Activated T-cell treated with anti-CD3 and anti-CD28 coated beads for 24 hours (primary cell): ENCODE measurements at places on chromosomes 1 and 21.
A peak's percentile ranks its signal among the peaks of the same experiment; 100 is the strongest.

- DNase-seq, result no peak
Observed at GRCh38 chr1:181119093-181119989, 30.8 kb downstream of the IER5 start.

DNA sequence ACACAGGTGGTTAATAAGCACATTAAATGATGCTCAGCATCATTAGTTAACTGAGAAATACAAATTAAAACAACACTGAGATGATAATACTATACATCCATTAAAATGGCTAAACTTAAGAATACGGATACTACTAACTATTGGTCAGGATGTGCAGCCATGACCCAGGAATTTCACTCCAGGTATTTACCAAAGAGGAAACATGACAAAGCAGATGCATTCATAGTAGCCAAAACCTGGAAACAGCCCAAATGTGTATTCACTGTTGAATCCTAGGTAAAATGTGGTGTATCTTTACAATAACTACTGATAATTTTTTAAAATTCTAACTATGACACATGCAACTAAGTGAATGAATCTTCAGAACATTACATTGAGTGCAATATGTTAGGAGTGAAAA, 73.0 kb downstream of the PTPRC start:
- DNase-seq, result no peak

- no peak for DNase-seq
Observed at GRCh38 chr21:36841866-36842265, 124.6 kb downstream of the HLCS start.

- peak; percentile 78 for DNase-seq
Observed at GRCh38 chr1:156892190-156893047, 1.1 kb upstream of the PEAR1 start.

GRCh38 chr1:225304996-225305395, 122.8 kb downstream of the LBR start:
- DNase-seq, result no peak

GRCh38 chr1:21152423-21153100, 24.1 kb downstream of the EIF4G3 start:
- DNase-seq, result no peak

DNA sequence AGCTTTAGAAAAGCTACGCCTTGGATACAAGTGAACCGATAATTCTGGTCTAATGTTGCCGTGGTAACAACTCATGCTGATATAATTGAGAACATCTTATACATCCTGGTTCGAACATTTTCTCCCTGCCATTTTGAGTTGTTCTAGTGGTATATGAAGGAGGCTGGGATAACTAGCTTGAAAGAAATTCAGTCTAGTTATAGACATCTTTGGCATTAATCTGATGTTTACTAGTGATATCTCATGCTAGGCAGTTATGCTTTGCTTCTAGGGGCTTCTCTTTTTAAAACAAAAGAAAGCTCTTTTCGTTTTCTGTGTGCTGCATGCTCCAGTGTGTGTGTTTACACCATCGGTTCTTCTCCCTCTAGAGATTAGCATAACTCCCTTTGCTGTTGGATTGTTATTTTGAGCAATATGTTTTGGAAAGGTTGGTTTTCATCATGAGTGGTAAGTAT, 20.5 kb downstream of the PRKACB start:
- no peak for DNase-seq

DNA sequence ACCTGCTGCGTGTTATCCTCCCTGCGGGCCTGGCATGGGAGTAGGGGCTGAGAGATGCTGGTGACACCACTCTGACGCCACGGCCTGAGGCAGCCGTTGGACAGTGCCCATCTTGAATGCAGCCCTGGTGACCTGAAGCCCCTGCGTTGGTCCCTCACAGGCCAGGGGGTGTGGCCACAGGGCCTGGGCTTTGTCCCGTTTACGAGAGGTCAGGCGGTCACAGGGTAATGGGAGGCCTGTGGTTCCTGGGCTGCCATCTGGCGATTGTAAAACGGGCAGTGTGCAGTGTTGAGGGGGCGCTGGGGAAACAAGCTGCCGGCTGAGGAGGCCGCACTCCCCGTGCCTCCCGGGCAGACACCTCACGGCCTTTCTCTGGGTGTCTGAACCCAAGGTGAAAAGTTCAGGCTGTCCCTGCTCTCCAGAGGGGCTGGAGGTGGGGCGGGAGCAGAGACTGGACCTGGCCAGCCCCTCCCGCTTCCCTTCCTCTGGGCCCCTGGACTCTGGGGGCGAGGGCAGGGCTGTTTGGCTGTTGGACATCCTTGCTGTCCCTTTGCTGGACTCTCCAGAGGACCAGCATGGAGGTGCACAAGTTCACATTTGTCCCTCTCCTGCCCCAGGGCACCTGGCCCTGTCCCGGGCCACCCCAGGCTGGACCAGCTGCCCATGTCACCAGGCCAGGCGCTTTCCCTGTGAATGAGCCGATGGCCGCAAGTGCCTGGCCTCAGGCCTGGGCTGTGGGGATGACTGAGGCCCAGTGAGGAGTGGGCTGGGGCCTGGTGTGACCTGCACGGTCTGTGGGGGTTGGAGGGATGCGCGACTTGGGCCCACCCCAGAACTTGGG, 42.4 kb downstream of the SKI start:
- no peak for DNase-seq

- DNase-seq, result no peak
Observed at GRCh38 chr1:29669912-29670311, 433.6 kb downstream of the PTPRU start.

DNA sequence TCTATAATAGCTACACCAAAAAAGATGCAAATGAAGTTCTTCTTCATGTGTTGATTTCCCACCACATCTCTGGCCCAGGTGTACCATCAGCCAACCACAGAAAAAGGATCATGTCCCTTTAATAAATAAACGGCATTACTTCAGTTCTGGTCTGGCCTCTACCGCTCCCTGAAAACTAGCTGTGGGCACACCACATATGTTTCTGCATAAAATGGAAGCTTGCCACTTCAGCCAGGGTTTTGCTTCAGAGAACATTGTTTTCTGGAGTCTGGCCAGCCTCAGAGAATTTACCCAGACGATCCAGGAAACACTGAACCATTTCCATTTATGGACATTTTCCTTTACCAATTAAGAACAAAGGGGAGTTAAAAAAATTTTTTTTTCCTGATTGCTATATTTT, 5.8 kb upstream of the LAMC2 start:
- no peak for DNase-seq

DNA sequence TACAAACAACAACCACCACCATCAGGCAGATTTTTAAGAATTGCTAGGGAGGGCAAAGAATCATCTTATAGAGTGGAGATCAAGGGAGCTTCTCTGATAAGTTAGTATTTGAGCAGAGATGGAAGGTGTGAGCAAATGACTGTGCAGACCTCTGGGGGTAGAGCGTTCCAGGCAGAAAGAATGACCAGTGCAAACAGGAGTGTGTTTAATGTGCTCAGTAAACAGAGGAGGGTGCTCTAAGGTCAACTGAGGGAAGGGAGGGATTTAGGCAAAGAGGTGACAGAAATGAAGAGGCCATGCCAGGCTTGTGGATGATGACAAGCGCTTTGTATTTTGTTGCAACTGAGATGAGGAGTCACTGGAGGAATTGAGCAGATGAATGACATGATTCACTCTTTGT, 172.5 kb upstream of the GJB5 start:
- no peak for DNase-seq

DNA sequence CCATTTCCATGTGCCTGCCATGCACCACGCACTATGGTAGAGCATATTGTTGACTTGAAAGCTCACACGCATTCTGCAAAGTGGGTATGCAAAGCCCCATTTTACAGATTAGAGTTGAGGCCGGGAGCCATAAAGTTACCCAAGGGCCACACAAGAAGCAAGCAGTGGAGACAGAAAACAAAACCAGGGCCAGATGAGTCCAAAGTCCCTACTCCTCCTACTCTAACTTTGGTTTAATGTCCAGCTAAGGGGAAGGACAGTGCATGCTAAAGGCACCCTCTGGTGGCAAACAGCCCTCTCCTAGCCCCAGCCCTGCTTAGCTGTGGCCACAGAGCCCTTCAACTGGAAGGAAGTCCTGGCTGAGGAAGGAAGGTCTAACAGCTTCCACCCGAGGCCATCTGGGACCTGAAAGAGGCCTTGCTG, 74.9 kb downstream of the SLC66A1 start:
- no peak for DNase-seq

- no peak for DNase-seq
Observed at GRCh38 chr1:202349206-202349928, 868 bp downstream of the PPP1R12B start.

DNA sequence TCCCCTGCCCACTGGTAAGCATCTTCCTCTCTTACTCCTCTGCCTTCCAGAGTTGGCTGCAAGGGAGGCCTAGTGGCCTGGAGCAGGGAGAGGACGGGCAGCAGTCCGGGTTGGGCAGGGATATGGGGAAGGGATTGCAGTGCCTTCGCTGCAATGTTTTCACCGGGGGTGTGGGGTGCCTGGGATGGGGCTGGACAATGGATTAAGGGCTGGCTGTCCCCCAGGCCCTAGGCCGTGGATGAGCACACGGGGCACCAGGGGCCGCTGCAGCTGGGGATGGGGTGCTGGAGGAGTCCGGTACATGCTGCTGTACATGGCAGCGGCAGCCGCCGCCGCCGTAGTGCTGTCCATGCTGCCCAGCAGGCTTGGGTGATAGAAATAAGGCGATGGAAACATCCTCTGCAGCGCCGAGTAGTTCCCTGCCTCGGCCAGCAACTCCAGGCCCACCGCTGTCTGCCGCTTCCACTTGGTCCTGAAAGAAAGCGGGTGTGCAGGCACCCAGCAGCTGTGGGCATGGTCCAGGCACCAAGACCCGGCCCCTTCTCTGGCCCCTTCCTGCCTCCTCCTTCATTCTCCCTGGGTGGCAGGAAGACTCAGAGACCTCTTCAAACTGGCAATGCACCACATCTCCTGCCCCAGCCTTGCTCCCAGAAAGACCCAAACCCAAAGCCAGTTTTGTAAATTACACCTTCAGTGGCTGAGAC, 4.8 kb downstream of the BARHL2 start:
- DNase-seq, result no peak

- DNase-seq, result no peak
Observed at GRCh38 chr1:92482665-92483609, 3.8 kb downstream of the GFI1 start.

DNA sequence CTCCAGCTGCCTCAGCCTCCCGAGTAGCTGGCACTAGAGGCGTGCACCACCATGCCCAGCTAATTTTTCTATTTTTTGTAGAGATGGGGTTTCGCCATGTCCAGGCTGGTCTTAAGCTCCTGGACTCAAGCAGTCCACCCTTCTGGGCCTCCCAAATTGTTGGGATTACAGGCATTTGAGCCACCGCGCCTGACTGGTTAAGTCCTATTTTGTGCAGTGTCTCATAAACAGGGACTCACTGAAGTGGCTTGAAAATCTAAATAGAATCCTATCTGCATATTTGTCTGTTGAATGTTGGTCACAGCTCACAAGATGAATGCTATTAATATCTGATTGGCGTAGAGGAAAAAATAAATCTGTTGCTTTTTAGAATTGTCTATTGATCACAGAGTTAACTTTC, 5.9 kb upstream of the CHAF1B start:
- no peak for DNase-seq

- no peak for DNase-seq
Observed at GRCh38 chr1:114435088-114435715, 75.8 kb downstream of the TRIM33 start.

DNA sequence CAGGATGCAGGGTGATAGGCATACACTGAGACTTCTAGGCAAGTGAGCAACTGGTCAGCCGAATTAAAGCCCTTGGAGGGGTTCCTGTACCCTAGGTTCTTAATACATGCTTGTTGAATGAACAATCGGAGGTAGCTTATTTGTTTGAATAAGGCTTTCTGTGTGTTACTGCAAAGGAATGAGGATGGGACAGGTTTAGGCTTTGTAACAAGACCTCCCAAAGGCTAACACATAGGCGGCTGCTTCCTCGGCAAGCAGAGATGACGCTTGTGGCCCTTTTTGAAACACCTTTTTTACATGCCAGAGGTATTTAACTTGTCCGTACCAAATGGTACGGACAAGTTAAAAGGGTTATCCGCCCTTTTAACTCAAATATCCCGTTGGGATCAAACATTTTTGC, 511.6 kb downstream of the KIF26B start:
- no peak for DNase-seq

DNA sequence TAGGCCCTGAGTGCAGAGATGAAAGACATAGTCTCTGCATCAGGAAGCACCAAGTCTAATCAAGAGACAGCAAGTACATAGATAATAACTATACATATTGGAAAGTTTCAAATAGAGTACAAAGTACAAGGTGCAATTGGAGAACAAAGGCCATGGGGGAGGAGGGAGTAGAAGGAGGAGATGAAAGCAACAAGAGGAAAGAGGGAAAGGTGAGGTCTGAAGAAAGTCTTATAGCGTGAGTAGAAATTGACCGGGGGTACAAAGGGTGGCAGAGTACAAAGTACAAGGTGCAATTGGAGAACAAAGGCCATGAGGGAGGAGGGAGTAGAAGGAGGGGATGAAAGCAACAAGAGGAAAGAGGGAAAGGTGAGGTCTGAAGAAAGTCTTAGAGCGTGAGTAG, 244.2 kb upstream of the JUN start:
- DNase-seq, result no peak

DNA sequence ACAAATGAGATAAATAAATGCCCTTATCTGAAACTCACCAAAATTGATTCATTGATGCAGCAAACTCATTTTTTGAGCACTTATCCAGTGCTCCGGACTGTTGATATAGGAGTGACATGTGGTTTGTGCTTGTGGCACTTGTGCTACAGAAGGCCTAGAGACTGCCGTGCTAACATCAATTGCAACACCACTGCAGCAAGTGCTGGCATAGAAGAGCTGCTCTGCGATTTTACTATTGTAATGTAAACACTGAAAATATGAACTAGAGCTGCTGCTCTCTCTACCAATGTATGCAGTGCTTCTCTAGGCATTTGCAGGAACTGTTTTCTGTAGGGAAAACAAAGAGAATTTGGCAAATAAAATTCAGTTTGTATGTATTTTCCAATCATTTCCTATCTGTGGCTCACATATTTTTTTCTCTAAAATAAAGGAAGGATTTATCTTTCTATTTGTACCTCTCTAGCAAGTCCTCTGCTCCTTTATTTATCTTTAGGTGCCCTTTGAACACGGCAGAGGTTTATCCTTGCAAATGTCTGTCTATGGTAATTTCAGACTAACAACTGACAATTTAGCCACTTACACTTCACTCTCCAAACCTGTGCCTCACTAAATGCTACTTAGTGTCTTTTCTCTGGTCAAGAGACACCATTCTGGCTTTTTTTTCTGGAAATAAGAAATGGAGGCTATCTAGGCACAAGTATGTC, 409.5 kb upstream of the ADGRL2 start:
- no peak for DNase-seq

DNA sequence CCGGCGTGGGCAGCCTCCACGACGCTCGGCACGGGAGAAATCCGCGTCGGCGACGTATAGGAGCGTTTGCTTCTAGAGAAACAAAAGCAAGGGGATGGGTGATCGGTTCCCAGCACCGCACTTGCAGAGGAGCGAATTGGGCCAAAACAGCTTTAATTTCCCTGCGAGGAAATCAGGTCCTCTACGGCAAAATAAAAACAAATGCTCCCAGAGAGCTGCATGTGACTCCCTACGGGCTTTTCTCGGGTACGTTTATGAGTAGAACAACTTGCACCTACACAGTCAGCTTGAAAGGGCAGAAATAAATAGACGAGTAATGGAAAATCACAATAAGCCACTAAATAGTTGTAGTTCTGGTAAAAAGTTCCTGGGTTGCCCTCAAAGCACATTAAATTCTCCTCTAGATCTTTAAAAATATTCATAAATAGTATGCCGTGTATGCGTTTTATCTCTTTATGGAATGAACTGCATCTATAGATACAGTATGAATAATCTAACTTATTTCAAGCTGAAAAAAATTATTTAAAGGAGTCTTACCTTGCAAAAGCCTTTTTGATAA, 1.2 kb downstream of the NHLH2 start:
- DNase-seq, result no peak

- no peak for DNase-seq
Observed at GRCh38 chr1:198837278-198838021, 198.6 kb downstream of the PTPRC start.

- DNase-seq, result no peak
Observed at GRCh38 chr1:234960722-234961455, 167.7 kb downstream of the TOMM20 start.
